ENCODE measurements at places on chromosomes 7 and 10.
A peak's percentile ranks its signal among the peaks of the same experiment; 100 is the strongest.

DNA sequence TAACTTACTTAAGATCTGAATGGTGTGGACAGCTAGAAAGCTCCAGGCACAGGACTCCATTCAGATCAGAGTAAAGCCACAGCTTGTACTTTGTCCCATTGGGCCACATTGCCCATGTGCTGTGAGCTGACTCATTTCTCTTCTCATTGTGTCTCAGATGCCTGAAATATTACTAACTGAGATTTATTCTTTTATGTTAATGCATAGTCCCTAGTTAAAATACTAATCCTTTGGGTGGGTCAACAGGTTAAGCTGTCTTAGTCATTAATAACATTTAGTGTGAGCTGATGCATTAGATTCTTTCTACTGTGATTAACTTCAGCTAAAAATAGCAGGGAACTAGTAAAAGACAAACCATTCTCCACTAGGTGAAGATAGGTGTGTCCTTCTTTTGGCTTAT, 104.7 kb upstream of the ARMC3 start:
- H3K4me1 ChIP-seq = no peaks in the 10 kb centered on the region
- no peak overlapping the region for H3K27ac ChIP-seq
- no peak for DNase-seq
- no peaks in the 10 kb centered on the region for H3K36me3 ChIP-seq

- H3K4me3 ChIP-seq = no peak overlapping the region
- H3K36me3 ChIP-seq = peaks cover 5% of the 10 kb centered on the region
- H3K4me1 ChIP-seq = no peaks in the 10 kb centered on the region
- DNase-seq = peak; percentile 37
- no peaks in the 10 kb centered on the region for H3K27me3 ChIP-seq
These were observed 50.8 kb downstream of the ZRANB1 start for GRCh38 chr10:124992462-124993344.

DNA sequence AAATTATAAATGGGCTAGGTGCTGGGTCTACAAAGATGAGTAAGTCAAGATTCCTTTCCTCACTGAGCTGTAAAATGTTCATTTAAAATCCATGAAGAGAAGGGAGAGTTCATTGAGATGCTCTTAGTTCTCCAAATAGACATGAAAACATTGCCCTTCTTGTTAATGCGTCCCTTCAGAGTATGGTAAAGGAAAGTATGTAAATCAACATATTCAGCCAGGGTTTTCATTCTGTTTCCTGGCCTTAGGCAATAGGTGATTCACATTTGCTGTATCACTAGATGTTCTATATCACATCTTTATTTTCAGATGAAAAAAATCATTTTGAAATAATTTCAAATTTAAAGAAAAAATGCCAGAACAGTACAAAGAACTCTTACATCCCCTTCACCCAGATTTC, 5.4 kb downstream of the ANKIB1 start:
- peaks cover 33% of the 10 kb centered on the region for H3K36me3 ChIP-seq
- peaks cover 19% of the 10 kb centered on the region for H3K4me1 ChIP-seq
- no peak for DNase-seq
- no peaks in the 10 kb centered on the region for H3K27me3 ChIP-seq

GRCh38 chr7:52088008-52088901, 771.6 kb upstream of the COBL start:
- H3K27me3 ChIP-seq = no peaks in the 10 kb centered on the region
- DNase-seq = no peak

DNA sequence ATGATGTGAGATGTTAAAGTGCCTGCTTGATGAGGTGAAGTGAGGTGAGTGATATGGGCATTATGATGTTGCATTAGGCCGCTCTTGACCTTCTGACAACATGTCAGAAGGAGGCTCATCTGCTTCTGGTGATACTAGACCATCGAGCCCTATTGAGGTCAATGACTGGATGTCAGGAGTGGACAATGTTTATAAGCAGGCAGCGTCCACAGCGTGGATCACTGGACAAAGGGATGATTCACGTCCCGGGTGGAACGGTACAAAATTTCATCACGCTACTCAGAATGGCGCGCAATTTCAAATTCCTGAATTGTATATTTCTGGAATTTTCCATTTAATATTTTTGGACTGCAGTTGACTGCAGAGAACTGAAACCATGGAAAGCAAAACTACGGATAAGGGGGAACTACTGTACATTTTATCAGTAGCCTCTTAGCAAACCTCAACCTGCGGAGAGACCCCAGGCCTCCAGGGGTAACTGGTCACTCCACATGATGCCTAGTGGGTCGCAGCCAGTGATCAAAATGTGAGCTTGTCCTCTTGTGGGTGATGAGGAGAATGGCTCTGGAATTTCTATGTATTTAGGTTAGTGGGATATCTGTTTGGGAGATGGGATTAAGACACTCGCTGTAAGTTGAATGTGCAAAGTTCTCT, 5.7 kb upstream of the ZCCHC24 start:
- H3K36me3 ChIP-seq = no peaks in the 10 kb centered on the region
- no peak overlapping the region for H3K4me3 ChIP-seq
- peaks cover 7% of the 10 kb centered on the region for H3K4me1 ChIP-seq
- H3K27ac ChIP-seq = no peak overlapping the region
- peaks cover 67% of the 10 kb centered on the region for H3K27me3 ChIP-seq

DNA sequence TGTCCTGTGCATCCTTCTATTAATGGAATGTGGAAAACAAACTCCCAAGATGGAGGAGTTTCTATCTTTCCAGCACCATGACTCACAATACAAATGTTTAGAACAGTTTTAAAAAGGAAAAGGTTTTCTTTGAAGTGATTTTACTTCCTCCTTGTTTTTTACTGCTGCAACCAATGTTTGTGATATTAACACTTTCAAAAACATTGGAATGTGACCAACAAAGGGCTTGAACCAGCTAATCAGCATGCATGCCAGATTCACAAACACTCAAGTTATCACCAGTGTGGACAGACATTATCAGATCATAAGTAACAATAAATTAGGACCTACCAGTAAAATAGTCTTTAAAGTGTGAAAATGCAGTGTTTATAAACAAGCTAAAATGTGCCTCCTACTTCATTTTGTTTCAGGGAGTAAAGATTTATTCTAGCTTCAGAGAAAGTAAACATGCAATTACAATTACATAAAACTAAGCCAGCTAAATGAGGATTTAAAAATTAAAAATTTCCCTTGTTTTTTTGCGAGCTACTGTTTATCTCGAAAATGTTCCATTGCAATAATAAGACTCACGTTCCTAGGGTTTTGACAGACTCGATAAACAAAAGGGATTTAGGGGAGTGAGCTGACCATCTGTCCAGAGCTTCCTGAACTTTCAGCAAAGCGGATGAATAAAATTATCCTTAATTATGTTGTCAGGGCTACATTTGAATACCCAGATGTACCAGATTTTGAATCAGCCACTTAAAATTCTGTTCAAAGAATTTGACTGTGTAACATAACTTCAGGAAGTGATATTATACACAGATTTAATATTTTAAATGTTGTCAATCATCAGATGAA, 29.8 kb downstream of the CPVL start:
- DNase-seq = no peak
- peaks cover 14% of the 10 kb centered on the region for H3K4me1 ChIP-seq
- H3K27me3 ChIP-seq = peaks cover 31% of the 10 kb centered on the region
- no peak overlapping the region for H3K27ac ChIP-seq

- H3K27ac ChIP-seq = no peak overlapping the region
- H3K4me3 ChIP-seq = no peak overlapping the region
- no peaks in the 10 kb centered on the region for H3K27me3 ChIP-seq
- H3K36me3 ChIP-seq = no peaks in the 10 kb centered on the region
- no peaks in the 10 kb centered on the region for H3K4me1 ChIP-seq
These were observed 87.1 kb downstream of the DYNC1I1 start for GRCh38 chr7:95859429-95859828.

DNA sequence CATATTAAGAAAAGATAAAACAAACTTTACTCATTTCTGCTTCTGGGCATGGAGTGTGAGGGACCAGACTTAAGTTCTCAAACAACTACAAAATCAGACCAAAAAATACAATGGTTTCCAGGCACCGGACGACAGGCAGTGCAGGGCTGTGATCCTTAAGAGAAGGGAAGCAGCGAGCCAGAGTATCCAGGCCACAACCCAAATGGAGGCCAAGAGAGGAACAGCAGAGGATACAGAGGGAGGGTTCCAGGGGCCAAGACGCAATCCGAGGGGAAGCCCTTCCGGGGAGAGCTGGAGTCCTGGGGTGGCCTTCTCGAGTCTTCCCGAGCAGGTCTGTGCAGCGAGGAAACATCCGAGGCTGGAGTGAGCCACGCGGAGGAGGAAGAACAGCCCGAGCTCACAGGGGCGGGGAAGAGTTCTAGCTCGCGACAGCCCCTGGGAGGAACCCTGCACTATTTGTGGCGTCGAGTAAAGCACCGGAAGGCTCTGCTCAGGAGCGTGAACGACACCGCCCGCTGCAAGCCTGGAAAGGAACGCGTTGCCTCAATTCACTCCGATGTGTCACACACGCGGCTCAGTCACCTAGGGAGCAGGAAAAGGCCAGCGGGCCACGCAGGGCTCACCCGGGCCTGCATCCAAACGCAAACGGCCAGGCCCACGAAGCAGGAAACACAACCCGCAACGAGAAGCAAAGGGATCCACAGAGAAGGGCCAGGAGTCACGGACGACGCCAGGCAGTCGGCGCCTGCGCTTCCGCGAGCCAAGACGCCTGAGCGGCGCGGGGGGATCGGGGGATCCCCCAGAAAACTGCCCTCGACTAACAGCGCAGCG, 933 bp upstream of the RNF32 start:
- peaks cover 20% of the 10 kb centered on the region for H3K4me1 ChIP-seq
- H3K27me3 ChIP-seq = peaks cover 21% of the 10 kb centered on the region
- peak overlapping the region; percentile 25 for H3K27ac ChIP-seq
- peaks cover 4% of the 10 kb centered on the region for H3K36me3 ChIP-seq
- no peak for DNase-seq

GRCh38 chr7:32479574-32480200, 10.5 kb downstream of the LSM5 start:
- no peak overlapping the region for H3K4me3 ChIP-seq
- peaks cover under 1% of the 10 kb centered on the region for H3K36me3 ChIP-seq
- H3K27ac ChIP-seq = no peak overlapping the region
- DNase-seq = peak; percentile 38
- H3K4me1 ChIP-seq = peaks cover 6% of the 10 kb centered on the region

DNA sequence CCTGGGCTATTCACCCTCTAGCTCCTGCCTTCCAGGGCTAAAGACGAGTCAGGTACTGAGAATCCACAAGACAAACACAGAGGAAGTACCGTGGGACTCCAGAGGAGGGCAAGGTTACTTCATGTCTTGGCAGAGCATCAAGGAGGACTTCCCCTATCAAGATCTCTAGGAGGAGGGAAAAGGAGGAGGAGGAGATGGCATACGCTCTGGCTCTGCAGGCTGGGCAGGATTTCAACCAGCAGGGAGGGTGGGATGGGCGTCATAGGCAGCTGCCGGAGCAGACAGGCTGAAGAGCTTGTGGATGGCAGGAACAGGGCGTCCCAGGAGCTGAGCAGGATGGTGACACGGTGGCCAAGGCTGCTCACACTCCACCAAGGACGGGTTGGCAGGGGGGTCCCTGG, 21.3 kb downstream of the MDH2 start:
- no peaks in the 10 kb centered on the region for H3K27me3 ChIP-seq
- no peak overlapping the region for H3K27ac ChIP-seq
- no peaks in the 10 kb centered on the region for H3K4me1 ChIP-seq
- no peak overlapping the region for H3K4me3 ChIP-seq

DNA sequence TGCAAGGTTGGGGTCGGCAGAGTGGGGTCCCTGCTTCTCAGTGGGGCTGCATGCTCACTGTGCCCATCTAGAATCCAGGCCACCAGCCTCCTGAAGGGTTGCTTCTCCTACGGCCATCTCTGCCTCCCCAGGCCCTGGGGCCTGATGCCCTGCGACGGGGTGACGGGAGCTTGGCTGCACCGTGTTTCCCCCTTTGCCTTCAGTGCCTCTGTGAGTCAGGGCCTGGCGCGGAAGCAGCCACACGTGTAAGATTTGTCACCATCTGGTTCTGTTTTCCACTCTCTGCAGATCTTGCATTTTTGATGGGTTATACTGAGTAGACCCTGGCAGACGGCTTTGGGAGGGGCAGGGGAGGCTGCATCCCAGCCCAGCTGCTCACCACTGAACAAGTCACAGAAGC, 7.2 kb downstream of the ADAMTS14 start:
- H3K4me3 ChIP-seq = no peak overlapping the region
- no peak for DNase-seq
- H3K27ac ChIP-seq = no peak overlapping the region

DNA sequence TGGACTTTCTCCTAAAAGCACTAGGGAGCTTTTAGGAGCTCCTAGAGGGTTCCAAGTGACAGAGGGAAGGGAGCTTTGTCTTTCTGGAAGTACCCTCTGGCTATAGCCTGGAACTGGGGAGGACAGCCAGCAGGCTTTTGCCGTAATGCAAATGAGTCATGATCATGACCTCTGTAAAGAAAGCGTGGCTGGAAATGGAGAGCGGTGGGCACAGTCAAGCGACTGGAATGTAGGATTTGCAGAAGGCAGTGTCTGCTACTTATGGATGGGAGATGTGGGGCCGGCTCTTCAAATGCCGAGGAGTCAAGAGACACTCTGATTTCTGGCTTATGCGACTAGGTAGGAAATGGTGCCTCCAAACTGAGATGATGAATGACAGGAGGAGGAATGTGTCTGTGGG, 34.6 kb upstream of the PLPP4 start:
- H3K4me3 ChIP-seq = no peak overlapping the region
- H3K4me1 ChIP-seq = no peaks in the 10 kb centered on the region
- H3K27me3 ChIP-seq = no peaks in the 10 kb centered on the region
- H3K27ac ChIP-seq = no peak overlapping the region
- no peak for DNase-seq
- no peaks in the 10 kb centered on the region for H3K36me3 ChIP-seq

DNA sequence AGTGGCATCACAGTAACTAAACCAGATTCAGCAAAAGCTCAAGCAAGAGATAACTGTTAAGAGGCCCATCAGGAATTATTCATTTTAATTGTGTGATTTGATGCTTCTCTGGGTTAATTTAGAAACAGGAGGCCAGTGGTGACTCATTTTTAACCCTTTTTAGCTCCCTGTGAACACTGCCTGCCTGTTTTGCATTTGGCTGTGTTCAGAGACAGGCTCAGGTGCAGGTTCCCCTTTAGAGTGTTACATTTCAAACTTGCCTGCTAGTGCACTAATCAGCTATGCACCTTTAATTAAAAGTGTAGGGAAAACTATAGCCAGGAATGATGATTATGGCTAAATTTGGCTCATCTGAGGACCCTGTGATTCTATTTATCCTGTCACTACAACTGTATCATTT, 6.5 kb downstream of the STAMBPL1 start:
- no peak for DNase-seq
- H3K27ac ChIP-seq = no peak overlapping the region
- H3K36me3 ChIP-seq = peaks cover 61% of the 10 kb centered on the region
- H3K27me3 ChIP-seq = no peaks in the 10 kb centered on the region

- H3K27me3 ChIP-seq = peaks cover under 1% of the 10 kb centered on the region
- H3K4me1 ChIP-seq = no peaks in the 10 kb centered on the region
- DNase-seq = no peak
- no peaks in the 10 kb centered on the region for H3K36me3 ChIP-seq
- no peak overlapping the region for H3K4me3 ChIP-seq
These were observed 86.9 kb upstream of the ADAM12 start for GRCh38 chr10:126475074-126475691.

- H3K27ac ChIP-seq = no peak overlapping the region
- peaks cover 5% of the 10 kb centered on the region for H3K4me1 ChIP-seq
- H3K36me3 ChIP-seq = no peaks in the 10 kb centered on the region
These were observed 58.9 kb downstream of the PRKAR2B start for GRCh38 chr7:107103369-107103768.

GRCh38 chr10:72367301-72367960, 12.7 kb upstream of the DNAJB12 start:
- peaks cover 9% of the 10 kb centered on the region for H3K36me3 ChIP-seq
- no peak overlapping the region for H3K27ac ChIP-seq
- H3K4me3 ChIP-seq = no peak overlapping the region

Measured in activated naive CD4-positive, alpha-beta T cell treated with anti-CD3 and anti-CD28 coated beads, Interleukin-2, amount 10 ng/mL, durations not matched to agents 7 days and 5 days (primary cell).